ENCODE measurements at places on chromosomes 2 and 18. TPM values are rescaled to one million over a fixed set of nuclear protein-coding genes. Genes with fewer than 3 reads are reported as not detected.

ARHGAP25 gene
- total RNA-seq, result 55.7 TPM

OTOS gene
- not detected for total RNA-seq

LRRTM4 gene
- total RNA-seq, result not detected

- no peak for DNase-seq
Observed at GRCh38 chr18:63284173-63284799, 35.3 kb downstream of the BCL2 start.

DNA sequence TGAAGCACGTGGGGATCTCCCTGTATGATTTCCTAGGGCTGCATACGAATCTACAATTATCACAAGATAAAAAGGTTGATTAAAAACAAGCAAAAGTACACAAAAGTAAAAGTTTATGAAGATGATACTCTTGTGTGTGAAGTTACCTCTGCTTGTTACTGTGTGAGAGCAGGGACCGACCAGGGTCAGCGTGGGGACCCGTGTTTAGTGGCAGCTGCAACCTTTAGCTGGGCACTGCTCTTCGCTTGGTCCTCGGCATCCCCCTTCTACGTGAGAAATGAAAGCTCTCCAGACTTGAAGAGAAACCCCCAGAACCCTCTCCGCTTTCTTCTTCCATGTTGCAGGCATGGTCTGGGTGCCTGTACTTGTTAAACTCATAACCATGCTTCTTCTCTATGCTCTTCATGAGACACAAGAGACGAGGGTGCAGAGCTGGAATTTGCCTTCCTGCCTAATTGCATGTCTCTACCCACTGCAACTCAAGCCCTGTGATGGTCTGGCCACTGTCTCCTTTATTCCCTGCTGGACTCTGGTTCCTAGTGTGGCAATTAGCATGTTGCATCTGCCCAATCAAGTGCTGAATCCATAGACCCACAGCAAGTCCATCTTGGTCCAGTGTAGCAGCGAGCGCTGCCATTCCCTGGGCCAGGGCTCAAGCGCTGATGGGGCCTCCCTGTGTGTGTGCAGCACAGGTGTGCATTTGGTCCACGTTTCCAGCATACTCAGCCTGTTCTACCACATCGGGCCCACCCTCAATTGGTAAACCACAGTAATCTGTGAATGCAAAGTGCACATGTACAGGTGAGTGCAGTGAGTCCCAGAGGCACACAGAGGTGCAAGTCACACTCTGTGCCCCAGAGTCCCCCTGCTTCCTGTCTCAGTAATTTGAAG, 88.5 kb downstream of the TWIST2 start:
- no peak for DNase-seq

DNA sequence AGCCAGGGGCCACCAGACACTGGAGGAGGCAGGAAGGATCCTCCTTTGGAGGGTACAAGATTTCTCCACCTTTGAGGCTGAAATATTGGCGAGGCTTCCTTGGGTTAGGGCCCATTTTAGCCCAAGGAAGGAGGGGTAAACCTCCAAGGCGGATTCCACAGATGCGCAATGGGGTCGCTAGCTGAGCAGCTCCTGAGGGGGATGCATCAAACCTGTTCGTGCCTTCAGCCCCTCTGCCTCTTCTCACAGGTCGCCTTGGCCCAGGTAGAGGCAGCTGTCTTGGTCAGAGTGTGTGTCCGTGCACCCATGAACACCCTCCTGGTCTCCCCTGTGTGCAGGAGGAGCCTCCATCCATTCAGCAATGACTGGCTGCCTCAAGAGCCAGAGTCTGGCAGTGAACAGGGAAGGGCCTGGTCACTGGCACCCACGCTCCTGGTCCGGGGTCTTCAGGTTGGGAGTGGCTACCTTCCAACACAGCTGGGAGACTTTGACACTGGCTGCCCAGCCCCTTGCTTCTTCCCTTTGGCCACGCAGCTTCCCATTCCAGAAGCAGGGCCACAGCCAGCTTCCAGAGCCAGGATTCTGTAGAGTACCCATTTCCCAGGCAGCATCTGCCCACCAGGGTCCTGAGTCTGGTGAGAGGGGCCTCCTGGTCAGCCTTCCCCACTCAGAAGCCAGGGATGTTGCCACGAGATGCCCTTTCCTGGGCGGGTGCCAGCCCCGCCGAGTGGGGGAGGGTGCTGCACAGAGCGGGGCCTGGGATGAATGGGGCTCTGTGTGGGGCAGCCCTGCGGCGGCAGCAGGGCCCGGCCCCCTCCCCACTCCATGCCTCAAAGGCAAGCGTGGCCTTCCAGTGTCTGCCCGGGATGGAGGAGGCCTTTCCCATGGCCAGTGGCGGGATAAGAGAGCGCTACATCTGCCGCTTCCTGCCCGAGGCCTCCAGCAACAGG, 95.8 kb upstream of the GPC1 start:
- no peak for DNase-seq

DNA sequence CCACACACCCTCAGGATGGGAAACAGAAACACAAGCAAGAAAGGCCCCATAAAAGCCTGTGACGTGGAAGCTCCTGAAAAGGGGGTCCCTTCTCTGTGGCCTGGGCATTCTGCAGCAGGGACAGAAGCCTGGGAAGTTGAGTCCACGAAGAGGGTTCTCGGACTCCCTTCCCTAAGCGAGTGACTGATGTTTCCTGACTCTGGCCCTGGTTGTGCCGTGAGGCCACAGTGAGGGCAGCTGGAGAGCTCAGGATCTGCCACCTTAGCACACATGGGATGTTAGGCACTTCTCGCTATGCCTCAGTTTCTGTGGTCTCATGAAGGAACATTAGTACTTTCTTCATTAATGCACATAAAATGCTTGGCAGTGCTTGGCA, 87.2 kb upstream of the ZFP36L2 start:
- no peak for DNase-seq

GRCh38 chr2:150178591-150178990, 308.9 kb downstream of the RND3 start:
- DNase-seq, result no peak

SPP2 gene
- not detected for total RNA-seq

CNGA3 gene
- total RNA-seq, result not detected

MEP1B gene
- not detected for total RNA-seq

GRCh38 chr2:2664989-2665833, 334.1 kb upstream of the MYT1L start:
- DNase-seq, result no peak

- DNase-seq, result no peak
Observed at GRCh38 chr2:96115631-96116423, 544 bp downstream of the ADRA2B start.

GATA6 gene
- 0.21 TPM for total RNA-seq

GRCh38 chr18:5879479-5879882, 15.8 kb downstream of the TMEM200C start:
- no peak for DNase-seq

DNA sequence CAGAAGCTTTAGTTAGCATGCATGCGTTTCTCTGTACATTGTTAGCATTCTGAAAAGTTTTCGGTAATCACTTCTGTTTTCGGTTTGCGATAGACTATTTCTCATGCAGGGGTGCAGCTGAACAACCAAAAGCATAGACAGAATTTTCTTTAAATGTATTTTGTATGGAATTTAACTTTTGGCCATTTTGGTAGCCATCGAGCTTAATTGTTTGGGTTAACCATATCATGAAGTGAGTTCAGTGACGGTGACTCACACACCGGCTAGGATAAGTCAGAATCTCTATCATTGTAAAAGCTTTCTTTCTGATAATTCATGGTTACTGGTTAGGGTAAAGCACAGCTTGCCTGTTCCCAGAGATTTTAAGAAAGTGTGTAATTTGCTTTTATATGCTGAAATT, 107.2 kb downstream of the CD226 start:
- no peak for DNase-seq

- no peak for DNase-seq
Observed at GRCh38 chr2:38466876-38467767, 90.0 kb upstream of the ATL2 start.

GRCh38 chr2:215870088-215870490, 143.3 kb downstream of the MREG start:
- no peak for DNase-seq

GRCh38 chr2:133676392-133677130, 108.3 kb upstream of the NCKAP5 start:
- DNase-seq, result no peak

GRCh38 chr2:172223601-172224054, 120.9 kb upstream of the DLX2 start:
- no peak for DNase-seq

DNA sequence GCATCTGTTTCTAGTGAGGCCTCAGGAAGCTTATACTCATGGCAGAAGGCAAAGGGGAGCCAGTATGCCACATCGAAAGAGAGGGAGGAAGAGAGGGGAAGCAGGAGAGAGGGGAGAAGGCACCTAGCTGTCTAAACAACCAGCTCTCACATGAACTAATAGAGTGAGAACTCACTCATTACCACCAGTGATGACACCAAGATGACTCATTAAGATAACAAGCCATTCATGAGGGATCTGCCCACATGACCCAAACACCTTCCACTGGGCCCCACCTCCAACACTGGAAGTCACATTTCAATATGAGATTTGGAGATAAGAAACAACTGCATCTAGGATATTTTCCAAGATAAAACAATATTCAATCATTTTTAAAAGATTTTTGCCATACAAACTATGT, 753.9 kb upstream of the ZEB2 start:
- DNase-seq, result no peak

Data from activated T-cell treated with anti-CD3 and anti-CD28 coated beads, Interleukin-2, amount 50 U/mL, for 4 hours (primary cell).